ENCODE measurements at places on chromosomes 13 and 19.

DNA sequence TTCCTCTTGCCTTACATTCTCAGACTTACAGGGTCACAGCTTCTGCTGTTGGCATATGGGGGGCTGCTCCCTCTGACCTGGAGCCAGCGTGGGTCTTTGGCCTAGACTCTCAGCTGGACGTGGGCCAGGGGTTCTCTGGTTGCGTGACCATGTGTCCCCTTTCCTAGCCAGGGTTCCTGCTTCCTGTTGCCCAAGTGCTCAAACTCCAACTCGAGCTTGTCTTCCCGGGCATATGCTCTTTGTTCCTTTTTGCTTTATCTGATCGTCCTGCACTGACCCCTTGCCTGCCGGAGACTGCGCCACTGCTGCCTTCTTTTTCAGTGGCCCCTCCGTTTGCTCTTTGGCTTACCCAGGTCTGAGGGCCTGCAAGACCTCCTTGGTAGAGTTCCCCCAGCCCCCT lies 25.3 kb upstream of the GPR183 start:
- no peak for DNase-seq

GRCh38 chr19:5478241-5478924 lies 23.2 kb downstream of the ZNRF4 start:
- DNase-seq: no peak

DNA sequence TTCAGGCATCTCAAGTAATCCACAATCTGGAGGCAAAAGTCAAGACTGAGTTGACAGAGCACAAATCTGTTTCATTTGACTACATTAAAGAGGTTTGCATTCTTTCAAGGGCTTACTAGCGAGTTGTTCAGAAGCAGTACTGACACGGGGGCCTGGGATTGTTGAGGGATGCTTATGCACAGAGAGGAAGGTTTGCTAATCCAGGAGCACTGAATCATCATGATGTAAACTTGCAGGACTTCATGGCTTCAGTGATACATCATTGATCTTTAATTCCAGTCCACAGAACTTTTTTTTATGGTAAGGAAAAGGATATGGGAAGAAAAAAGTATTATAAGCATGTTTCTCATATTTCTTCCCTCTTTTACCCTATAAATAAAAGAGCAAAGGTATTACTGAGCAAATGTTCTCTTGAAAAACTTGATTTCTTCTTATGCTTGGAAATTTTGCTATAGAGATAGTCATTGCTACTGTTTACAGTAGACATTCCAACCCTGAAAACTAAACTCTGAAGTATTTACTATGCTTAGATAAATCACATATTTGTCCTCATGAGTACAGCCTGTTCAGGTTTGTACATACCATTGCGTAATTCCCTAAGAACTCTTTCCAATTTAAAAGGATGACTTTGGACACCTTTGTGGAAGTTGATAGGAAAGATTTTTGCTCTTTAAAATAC lies 65.8 kb upstream of the KPNA3 start:
- no peak for DNase-seq

GRCh38 chr19:17488593-17489391 lies 18.5 kb downstream of the SLC27A1 start:
- no peak for DNase-seq

GRCh38 chr19:37964109-37964508 lies 57.1 kb downstream of the SIPA1L3 start:
- no peak for DNase-seq

- DNase-seq: no peak
These were observed 117.7 kb downstream of the TBC1D4 start for GRCh38 chr13:75364131-75364713.

DNA sequence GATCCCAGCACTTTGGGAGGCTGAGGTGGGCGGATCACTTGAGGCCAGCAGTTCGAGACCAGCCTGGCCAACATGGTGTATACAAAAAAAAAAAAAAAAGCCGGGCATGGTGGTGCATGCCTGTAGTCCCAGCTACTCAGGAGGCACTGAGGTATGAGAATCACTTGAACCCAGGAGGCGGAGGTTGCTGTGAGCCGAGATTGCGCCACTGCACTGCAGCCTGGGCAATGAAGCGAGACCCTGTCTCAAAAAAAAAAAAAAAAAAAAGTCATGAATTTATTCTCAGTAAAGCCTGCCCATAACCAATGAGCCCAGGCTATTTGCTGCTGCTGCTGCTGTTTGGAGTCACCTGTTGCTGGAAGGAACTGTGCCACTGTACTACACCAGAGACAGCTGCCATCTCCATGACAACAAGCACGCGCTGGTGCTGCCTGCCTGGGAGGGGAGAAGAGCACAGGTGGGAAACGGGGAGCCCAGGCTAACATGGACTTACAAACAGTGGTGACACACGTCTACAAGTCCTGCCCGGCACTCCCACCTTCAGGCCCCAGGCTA lies 11.3 kb downstream of the ZFR2 start:
- DNase-seq: peak; percentile 1

DNA sequence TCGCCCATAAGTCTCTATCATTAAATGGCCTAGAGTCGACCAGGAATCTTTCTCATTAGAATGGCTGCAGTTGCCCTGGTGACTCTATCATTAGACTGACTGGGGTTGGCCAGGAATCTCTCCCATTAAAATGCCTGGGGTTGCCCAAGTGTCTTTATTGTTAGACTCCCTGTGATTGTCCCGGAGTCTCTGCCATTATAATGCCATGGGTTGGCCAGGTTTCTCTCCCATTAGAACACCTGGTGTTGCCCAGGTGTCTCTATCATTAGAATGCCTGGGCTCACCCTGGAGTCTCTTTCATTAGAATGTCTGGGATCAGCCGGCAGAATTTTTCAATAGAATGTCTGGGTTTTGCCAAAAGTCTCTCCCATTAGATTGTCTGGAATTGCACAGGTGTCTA lies 1459.3 kb downstream of the UQCRFS1 start:
- DNase-seq: no peak

GRCh38 chr19:38990949-38991697 lies 15.6 kb upstream of the FBXO17 start:
- DNase-seq: no peak
